Activated CD4-positive, alpha-beta T cell treated with anti-CD3 and anti-CD28 coated beads, Interleukin-10, Interleukin-2, amounts not matched to agents 100 ng/mL and 50 ng/mL, durations not matched to agents 16 hours and 8 hours (primary cell): ENCODE measurements at places on chromosomes 12 and 14.

GRCh38 chr14:74910556-74910955, 12.5 kb downstream of the RPS6KL1 start:
- no peak for DNase-seq

DNA sequence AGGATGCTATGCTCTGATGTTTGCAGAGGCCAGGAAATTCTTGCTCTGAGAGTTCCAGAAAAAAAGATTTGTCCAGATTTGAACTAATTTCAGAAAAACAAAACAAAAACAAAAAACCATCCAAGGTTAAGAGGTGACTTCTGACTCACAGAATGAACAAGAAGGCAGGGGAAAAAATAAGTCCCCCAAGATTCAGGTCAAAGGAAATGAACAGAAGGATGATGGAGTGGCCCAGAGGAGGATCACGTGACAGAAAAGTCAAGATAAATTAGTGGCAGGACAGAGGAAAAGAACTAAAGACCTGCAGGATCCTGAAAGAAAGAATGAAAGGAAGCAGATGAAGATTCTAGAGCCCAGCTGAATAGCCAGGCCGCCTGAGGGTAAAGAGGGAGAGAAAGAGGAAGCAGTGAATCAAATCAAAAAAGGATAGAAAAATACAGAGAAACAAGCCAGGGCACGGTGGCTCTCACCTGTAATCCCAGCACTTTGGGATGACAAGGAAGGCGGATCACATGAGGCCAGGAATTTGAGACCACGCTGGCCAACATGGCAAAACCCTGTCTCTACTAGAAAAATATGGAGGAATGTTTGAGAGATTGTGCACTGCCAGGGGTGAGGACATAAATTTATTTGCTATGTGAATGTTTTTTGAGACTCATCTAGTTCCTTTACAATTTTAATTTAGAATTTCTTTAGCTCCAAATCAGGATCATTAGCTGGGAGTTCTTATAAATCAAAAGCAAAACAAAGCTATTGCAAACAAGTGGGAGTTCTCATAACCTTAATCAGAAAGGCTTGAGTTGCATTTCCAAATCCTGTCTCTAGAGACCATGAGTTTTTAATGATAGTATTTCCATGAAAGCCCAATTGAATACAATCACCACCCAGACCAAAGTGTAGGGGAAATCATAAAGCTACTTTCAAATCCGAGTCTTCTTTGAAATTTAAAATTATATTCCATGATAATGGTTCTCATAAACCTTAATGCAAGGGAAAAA, 217.1 kb upstream of the PLEKHG7 start:
- no peak for DNase-seq

DNA sequence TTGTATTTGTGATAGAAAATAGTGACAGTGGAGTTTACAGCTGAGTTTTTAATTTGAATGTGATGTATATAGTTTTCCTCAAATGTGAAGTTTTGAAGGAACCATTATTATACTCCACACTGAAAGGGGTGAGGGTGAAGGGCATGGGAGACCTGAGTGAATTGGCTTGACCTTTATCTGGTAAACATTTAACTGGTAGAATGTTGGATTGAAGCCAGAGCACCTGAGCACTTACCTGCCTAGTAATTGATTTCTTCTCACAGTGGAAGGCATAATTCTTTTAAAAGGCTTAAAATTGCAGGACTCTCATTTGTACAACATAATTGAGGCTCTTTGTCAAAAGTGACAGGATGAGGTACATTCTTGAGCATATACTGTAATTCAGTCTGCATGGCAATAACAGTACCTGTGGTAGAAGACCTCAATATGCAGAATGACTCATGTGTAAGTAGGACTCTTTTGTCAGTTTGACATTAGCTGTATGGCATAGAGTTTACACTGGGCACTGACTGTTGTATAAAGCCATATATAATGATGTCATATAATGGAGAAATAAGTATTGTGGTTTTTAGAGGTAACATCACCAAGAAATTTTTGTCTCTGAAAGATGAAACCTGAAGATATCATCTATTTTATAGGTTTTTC, 309.6 kb downstream of the TMTC2 start:
- peak; percentile 72 for DNase-seq

DNA sequence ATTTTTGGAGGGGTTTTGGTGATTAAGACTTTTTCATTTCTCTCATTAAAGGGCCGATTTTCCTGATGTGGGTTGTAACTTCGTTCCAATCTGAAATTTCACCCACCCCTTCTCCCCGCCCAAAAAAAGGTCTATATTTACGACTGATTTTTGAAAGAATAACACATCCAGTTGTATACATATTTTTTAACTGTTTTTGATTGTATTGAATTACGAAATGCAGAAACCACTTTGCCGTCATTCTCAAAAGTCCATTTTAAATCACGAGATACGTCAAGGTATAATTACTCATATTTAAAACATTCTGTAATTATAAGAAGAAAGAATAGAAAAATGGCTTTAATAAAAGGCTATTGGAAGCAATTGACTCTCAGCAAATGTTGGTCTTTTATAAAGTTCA, 520.7 kb downstream of the MED13L start:
- DNase-seq: no peak

DNA sequence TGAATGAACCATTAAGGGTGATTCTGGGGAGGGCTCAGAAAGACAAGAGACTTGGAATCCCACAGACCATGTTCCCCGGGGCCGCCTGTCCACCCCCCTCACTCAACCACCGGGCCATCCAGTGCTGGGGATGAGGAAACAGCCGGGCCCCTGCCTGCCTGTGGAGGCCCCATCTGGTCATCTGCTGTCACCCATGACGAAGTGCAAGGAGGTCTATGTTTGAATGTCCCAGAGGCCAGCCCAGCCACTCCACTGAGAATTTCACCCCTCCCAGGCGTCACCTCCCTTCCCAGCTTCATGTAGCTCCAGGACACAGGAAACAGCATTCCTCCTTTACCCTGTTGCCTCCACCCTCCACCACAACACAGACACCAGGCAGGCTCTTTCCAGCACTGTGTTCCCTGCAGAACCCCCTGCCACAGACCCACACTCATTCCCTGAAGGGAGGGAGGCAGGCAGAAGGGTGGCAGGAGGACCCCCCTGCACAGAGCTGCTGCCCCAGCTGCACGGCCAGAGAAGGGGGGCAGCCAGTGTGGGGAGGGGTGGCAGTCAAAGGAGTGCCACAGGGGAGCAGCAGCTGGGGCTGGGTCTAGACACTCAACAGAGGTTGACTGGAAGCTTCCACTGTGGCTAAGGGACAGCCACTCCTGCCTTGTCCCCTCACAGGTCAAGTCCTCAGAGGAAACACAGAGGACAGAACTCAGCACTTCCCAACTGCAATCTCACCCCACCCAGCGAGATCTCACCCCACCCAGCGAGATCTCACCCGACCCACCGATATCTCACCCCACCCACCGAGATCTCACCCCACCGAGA, 50.3 kb upstream of the PPP2R5C start:
- no peak for DNase-seq

- DNase-seq: peak; percentile 10
Observed at GRCh38 chr12:105705765-105706164, 375.3 kb downstream of the C12orf75 start.

- DNase-seq: peak; percentile 10
Observed at GRCh38 chr12:3933074-3933818, 60.0 kb upstream of the PARP11 start.

- DNase-seq: no peak
Observed at GRCh38 chr12:96146747-96147146, 47.4 kb upstream of the ELK3 start.

- no peak for DNase-seq
Observed at GRCh38 chr12:120834489-120835303, 69.5 kb downstream of the SPPL3 start.

DNA sequence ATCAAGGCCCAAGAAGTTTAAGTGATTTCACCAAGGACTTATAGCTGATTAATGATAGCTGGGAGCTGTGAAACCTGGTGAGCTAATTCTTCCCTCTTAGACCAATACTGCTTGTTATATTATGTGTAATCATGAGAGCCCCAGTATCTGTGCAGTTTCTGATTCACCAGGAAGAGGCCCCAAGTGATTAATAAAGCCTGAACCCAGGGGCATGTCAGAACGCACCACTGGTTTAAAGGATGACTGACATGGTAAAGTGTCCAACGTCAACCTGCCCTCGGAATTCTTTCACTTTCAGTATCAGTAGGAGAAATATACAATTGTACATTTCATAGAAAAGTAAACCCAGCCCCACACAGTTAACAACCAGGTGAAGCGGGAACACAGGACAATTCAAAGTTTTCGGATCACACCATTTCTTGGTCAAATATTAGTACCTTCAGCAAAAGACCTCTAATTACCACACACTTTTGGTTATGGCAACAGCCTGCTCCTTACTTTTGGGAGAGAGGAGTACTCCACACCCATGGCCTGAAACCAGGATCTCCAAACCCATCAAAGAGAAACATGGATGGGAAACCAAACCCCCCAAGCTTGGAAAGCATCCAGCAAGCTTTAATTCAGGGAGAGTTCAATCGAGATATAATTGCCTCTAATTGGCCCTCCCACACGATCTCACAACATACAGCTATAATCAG, 28.5 kb downstream of the TMCC3 start:
- peak; percentile 88 for DNase-seq

DNA sequence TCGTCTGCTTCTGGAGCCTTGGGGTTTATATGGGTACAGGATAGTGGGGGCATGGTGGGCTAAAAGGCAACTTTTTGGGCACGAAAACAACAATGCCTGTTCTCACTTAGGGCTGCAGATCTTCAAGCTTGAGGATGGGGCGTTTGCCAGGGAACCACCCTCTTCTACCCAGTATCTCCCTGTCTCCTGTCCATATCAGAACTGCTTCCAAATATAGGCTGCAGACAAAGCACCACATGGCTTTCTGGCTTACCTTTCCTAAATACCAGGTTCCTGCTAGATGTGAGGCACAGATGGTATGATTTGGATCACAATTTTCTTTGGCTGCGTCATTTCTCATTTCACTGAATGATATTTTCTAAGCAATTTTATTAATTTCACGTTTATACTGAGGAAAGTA, 70.4 kb downstream of the CMAS start:
- DNase-seq: no peak

DNA sequence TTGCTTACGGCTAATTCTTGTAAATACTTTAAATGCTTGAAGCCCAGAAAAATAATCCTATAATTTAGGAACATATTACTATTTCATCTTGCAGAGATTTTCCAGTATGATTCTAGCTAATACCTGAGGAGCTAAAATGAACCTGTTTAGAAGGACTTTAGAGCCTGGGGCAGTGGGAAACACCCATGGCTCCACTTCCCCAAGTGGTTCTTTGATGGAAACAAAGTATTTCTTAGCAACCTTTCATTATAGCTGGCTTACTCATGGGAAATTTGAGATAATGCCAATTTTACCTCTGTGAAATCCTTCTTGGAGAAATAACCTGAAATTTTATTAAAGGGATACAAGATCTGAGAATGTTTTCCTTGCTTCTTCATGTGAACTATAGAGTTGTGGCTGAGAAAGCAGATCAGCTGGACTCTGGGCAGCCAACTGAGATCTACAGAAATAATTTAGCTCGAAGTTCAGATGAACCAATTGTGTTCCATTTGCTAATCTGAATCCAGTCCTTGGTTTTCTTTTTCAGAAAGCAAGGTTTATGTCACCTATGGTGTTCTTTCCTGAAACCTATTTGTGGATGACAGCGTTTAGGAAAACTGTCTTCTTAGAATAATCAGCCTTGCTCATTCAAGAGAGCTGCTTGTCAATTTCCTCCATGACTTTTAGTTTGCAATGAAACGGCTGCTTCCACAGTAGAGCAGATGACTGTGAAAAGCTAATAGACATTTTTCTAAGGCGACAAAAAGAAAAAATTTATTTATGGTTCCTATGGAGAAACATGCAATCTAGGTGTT, 141.8 kb upstream of the CPM start:
- DNase-seq: no peak

- DNase-seq: no peak
Observed at GRCh38 chr12:104025771-104026170, 24.2 kb downstream of the GLT8D2 start.

- no peak for DNase-seq
Observed at GRCh38 chr12:99658671-99659349, 11.3 kb downstream of the GARIN6 start.

GRCh38 chr12:104448031-104448430, 8.7 kb upstream of the CHST11 start:
- DNase-seq: no peak

- DNase-seq: no peak
Observed at GRCh38 chr14:104102282-104102914, 16.9 kb downstream of the ASPG start.
